ENCODE measurements at places on chromosomes 4 and X. TPM values are rescaled to one million over a fixed set of nuclear protein-coding genes. Genes with fewer than 3 reads are reported as not detected.

- DNase-seq: no peak
Observed at GRCh38 chrX:52811065-52811625, at the start of gene XAGE5. Gene XAGE5, plus strand, starts transcription at chrX:52811287. Its CDS starts 1,280 bp downstream, at chrX:52812567.

- DNase-seq: peak; percentile 9
Observed at GRCh38 chrX:111040377-111041017, 55.5 kb upstream of the PAK3 start.

DNA sequence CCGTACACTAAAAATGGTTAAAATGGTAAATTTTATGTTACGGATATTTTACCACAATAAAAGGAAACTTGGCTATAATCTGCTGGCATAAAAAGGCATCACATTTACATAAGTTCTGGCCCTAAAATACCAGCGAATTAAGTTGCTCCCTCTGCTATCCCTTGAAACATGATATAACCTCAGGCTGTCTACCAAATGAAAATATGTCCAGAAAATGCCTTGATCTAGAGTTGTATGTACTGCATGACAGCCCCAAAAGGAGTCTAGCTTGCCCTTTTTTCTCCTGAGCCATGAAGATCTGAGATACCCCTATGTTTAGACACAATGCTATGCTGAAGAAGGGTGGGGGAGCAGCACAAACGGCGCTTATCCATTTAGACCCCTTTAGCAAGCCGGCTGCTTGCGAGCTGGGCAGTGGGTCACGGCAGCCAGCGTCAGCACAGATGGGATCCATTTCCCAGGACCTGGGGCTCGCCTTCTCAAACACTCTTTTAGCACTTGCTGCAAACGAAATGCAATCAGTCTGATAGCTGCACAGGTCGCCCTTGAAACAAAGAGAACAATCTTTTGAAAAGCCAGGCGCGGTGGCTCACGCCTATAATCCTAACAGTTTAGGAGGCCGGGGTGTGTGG lies 77.0 kb downstream of the AFAP1 start:
- DNase-seq: no peak

Gene BANK1
- not detected for total RNA-seq

- DNase-seq: no peak
Observed at GRCh38 chrX:63613531-63614028, 171.4 kb downstream of the ARHGEF9 start.

Measured in lung microvascular endothelial cell (primary cell).